Dermis blood vessel endothelial cell (primary cell): ENCODE measurements at places on chromosomes 12 and 14. TPM values are rescaled to one million over a fixed set of nuclear protein-coding genes. Genes with fewer than 3 reads are reported as not detected.

STON2 gene
- 100 and 119 TPM in 2 replicates for total RNA-seq

KRT73 gene
- not detected in 2 replicates for total RNA-seq

TMEM119 gene
- under 0.01 TPM in 1 of 2 replicates, not detected in the other for total RNA-seq

HCAR2 gene
- not detected in 2 replicates for total RNA-seq

CLEC2D gene
- 1.2 and 2.4 TPM in 2 replicates for total RNA-seq

MMP19 gene
- total RNA-seq, result 0.68 and 1.1 TPM in 2 replicates
